Spinal cord (tissue), 10 donors: ENCODE measurements at places on chromosomes 2 and 18.
A peak's percentile ranks its signal among the peaks of the same experiment; 100 is the strongest.

- no peak for DNase-seq
- H3K27me3 ChIP-seq = no peaks in the 10 kb centered on the region
Measured at GRCh38 chr2:57693177-57693576, 353.4 kb upstream of the VRK2 start.

- H3K4me1 ChIP-seq = no peaks in the 10 kb centered on the region
- no peak overlapping the region for H3K27ac ChIP-seq
- H3K27me3 ChIP-seq = no peaks in the 10 kb centered on the region
- H3K4me3 ChIP-seq = no peak overlapping the region
Measured at GRCh38 chr18:74110976-74111375, 36.7 kb downstream of the FBXO15 start.

DNA sequence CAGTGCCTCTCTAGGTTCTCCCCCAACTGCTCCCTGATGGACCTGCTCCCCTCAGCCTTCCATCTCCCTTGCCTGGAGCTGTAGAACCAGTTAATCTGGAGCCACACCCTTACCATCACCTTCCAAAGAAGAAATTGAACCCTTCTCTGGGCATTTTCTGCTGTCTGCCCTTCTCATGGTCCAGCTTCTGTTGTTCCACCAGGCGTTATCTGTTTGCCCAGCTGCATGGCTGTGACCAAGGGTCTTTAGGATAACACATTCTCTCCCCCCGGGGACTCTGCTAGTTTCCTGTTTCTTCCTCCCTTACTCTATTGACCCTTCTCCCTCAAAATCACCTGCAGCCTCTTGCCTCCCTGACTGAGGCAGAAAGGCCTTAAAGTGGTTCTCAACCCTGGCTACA, 3.2 kb upstream of the ANKRD53 start:
- H3K4me3 ChIP-seq = no peak overlapping the region
- peaks cover 4% of the 10 kb centered on the region for H3K36me3 ChIP-seq
- peaks cover 16% of the 10 kb centered on the region for H3K4me1 ChIP-seq
- no peak overlapping the region for H3K27ac ChIP-seq
- no peaks in the 10 kb centered on the region for H3K27me3 ChIP-seq

DNA sequence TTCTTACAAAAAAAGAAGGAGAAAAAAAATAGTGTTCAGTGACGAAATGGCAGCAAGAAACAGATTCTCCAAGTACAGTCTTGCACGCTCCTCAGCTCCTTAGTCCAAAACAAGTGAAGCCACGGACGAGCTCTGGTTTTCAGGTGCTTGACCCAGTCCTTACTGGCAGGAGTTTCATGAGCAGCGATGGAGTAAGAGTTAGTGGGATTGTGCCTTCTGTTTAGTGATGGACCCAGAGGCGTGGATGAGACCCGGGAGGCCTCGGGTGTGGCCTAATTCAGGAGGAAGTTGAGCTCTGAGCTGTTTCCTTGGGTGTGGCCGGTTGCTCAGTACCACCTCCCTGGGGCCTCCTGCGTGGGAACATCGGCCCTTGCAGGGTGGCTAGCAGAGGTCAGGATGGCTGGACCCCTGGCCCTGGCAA, 52.0 kb downstream of the KIF5C start:
- DNase-seq = no peak
- peaks cover 14% of the 10 kb centered on the region for H3K36me3 ChIP-seq
- H3K4me3 ChIP-seq = no peak overlapping the region
- H3K27me3 ChIP-seq = no peaks in the 10 kb centered on the region
- H3K27ac ChIP-seq = no peak overlapping the region
- peaks cover 18% of the 10 kb centered on the region for H3K4me1 ChIP-seq

DNA sequence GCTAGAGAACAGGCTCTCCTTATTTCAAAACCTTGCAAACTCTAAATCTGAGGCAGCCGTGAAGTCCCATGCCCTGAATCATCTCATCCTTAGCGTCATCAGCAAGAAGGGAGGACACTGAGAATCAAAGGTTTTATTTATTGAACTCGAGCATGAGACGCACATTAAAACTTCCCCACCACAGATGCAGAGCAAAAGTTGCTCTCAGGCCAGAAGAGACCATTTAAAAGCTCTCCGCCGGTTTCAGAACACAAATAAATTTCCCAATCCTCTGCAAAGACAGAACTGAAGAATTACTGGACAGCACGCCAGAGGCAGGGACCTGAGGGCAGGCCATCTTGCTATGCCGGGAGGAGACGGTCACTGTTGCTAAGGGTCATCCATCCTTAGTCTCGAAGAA, 1.3 kb downstream of the AMMECR1L start:
- peaks cover 9% of the 10 kb centered on the region for H3K4me1 ChIP-seq
- no peaks in the 10 kb centered on the region for H3K27me3 ChIP-seq
- DNase-seq = no peak
- no peak overlapping the region for H3K27ac ChIP-seq

- H3K27ac ChIP-seq = no peak overlapping the region
- H3K4me1 ChIP-seq = peaks cover 20% of the 10 kb centered on the region
- H3K27me3 ChIP-seq = no peaks in the 10 kb centered on the region
- H3K4me3 ChIP-seq = no peak overlapping the region
Measured at GRCh38 chr18:58315739-58316215, 271.8 kb downstream of the NEDD4L start.

- no peaks in the 10 kb centered on the region for H3K4me1 ChIP-seq
- no peaks in the 10 kb centered on the region for H3K36me3 ChIP-seq
- H3K27me3 ChIP-seq = no peaks in the 10 kb centered on the region
- H3K4me3 ChIP-seq = peak overlapping the region; percentile 68
- DNase-seq = no peak
- H3K27ac ChIP-seq = peak overlapping the region; percentile 82
Measured at GRCh38 chr18:25348386-25349130, 3.4 kb downstream of the ZNF521 start.

- H3K27ac ChIP-seq = no peak overlapping the region
- H3K4me1 ChIP-seq = no peaks in the 10 kb centered on the region
- no peaks in the 10 kb centered on the region for H3K27me3 ChIP-seq
- H3K36me3 ChIP-seq = no peaks in the 10 kb centered on the region
Measured at GRCh38 chr2:123644053-123644452, 381.0 kb upstream of the CNTNAP5 start.
